SK-N-DZ (cell line): ENCODE measurements at places on chromosomes 1 and 21.

GRCh38 chr1:214511639-214511998 lies 39.8 kb downstream of the PTPN14 start:
- no peak for DNase-seq

- no peak for DNase-seq
These were observed 29.0 kb upstream of the KHDRBS1 start for GRCh38 chr1:31984419-31985347.

DNA sequence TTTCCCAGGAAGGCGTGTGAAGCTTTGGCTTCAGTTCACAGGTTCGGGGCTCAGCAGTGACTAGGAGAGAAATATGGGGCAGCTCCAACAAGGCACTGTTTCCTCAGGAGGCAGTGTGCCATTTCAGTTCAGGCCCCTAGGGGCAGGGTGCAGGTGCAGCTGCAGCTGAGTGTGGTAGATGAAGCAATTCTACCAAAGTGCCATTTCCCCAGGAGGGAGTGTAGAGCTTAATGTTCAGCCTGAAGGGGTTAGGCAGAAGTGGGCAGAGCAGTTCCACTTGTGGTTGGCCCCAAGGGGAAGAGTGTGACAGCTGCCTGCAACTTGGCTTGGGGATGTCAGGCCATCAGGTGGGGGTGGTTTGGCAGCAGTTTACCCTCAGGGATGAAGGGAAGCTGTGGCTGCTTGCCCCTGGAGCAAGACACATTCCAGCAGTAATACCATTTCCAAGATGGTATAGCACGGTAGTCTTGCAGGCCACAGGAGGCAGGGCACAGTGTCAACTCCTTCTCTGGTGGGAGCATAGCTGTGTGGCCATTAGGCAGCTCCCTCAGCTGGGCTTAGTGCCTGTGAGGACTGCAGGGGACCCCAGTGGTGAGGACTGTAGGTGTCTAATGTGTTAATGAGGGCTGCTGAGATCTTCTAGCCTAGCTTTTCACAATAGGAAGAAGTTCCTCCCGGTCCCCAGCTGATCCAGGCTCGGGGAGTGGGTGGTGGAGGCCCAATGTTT lies 34.7 kb downstream of the RGSL1 start:
- DNase-seq, result peak; percentile 1

GRCh38 chr1:61000327-61000726 lies 82.0 kb upstream of the NFIA start:
- DNase-seq, result no peak

DNA sequence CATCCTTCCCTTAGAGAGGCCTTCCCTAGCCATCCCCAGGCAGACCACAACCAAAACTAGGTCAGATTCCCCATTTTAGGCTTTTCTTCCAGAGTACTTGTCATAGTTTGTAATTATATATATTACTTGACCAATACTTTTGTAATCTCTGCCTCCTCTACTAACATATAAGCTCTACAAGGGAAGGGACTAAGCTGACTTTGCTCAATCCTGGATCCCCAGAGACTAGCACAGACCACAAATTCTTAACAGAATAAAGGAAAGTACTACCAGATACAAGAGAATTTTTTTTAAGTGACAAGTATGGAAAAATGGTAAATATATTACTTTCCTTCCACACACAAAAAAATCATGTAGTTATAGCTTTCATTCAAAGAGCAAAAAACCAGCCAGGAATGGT lies 2.0 kb downstream of the ZMYM6 start:
- no peak for DNase-seq

DNA sequence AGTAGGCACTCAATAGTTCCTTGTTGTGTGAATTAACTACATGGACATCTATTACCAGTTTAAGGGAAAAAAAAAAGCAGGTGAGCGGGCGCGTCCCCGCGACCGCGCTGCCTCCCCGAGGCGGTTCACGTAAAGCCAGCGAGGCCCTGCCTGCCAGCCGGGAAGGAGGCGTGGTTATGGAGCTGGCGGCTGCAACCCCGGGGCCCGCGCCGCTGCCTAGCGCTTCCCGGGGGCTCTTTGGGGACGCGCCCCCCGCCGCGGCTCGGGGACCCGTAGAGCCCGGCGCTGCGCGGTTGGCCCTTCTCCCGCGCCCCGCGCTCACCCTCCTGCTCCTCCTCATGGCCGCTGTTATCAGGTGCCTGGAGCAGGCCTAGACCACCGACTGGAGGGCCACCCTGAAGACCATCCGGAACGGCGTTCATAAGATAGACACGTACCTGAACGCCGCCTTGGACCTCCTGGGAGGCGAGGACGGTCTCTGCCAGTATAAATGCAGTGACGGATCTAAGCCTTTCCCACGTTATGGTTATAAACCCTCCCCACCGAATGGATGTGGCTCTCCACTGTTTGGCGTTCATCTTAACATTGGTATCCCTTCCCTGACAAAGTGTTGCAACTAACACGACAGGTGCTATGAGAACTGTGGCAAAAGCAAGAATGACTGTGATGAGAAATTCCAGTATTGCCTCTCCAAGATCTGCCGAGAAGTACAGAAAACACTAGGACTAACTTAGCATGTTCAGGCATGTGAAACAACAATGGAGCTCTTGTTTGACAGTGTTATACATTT lies 2.6 kb upstream of the CC2D1B start:
- DNase-seq, result peak; percentile 62

DNA sequence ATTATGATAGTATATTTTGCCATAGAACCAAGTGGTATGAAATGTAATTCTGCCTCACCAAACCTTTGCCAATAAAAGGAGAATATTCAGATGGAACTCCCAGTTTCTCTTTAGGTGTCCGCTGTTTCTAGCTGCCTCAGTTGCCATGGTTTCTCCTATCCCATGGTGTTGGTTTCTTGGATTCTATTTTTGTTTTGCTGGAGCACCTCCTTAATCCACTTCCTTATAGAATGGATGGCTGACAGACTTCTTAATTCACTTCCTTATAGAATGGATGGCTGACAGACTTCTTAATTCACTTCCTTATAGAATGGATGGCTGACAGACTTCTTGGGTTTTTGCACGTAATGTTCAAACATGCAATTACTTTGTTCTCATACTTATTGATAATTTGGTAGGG lies 43.7 kb downstream of the ADARB1 start:
- DNase-seq, result no peak

- DNase-seq, result peak; percentile 62
These were observed 212.6 kb downstream of the TGFB2 start for GRCh38 chr1:218557731-218558130.

GRCh38 chr21:14988760-14989159 lies 76.0 kb downstream of the NRIP1 start:
- DNase-seq, result no peak
